ENCODE measurements at places on chromosomes 1 and 21. TPM values are rescaled to one million over a fixed set of nuclear protein-coding genes. Genes with fewer than 3 reads are reported as not detected.

DNA sequence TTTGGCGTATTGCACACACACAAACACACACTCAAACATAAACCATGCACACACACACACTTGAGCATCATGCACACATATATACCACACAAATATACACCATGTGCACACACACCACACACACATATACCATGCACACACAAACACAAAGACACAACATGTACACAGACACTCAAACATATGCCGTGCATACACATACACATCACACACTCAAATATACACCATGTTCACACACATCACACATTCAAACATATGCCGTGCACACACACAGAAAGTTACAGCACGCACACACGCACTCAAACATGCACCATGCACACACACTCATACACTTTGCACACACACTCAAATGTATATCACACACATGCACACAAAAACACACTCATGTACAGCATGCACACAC, 361.5 kb downstream of the CAMTA1 start:
- no peak for DNase-seq

DNA sequence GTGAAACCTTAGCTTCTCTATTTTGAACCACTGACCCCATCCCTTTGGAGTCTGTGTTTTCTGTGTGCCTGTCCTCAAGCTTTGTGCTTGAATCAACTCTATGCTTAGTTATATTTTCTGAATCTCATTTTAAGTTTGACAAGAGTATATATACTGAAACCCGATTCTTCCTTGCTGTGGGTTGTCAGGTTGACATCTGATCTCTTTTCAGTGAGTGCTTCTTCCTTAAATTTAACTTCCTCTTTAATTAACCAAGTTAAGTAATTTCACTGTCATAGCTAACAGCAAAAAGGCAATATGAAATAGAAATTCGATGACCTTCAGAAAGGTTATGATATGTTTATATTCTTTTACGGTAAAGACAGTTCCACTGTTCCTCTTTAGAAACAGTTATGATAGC, 69.4 kb downstream of the C1orf21 start:
- DNase-seq, result no peak

DNA sequence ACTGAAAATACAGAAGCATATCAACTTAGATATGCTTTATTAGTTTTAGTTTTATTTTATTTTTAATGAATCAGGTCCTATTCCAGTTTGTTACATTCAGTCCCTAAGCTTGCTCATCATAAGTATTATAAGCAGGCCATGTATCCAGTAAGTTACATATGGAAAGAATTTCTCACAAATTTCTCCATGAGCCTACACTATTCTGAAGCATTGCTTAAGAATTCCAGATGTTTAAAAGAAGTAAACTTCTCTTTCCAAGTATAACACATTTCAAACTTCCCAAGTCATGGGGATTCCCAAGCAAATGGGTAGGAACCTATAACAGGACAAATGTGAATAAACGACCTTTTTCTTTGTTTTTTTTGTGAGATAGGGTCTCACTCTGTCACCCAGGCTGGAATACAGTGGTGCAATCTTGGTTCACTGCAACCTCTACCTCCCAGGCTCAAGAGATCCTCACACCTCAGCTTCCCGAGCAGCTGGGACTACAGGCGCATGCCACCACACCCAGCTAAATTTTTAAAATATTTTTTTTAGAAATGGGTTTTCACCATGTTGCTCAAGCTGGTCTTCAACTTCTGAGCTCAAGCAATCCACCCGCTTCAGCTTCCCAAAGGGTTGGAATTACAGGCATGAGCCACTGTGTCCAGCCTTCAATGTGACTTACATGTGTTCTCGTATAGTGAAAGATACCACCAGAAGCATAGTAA, 39.0 kb downstream of the ST7L start:
- DNase-seq, result no peak

GRCh38 chr1:30740251-30741238, 17.0 kb downstream of the LAPTM5 start:
- no peak for DNase-seq

DNA sequence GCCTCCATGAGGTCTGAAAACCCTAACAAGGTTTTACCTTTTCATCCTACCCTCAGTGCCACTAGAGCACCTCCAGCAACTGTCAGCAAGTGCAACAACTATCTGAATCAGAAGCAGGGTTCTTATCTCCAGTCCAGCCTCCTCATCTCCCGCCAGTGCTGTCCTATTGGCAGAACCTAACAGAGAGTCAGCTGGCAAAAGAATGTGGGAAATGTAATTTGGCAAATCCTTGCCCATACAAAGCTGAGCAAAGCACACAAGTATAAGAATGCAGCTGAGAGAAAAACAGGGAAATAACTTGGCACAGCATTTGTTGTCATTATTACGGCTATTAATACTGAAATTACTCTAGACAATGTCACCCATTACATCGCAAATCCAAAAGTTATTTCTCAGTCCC, 124.2 kb downstream of the ATP6V1G3 start:
- no peak for DNase-seq

Gene SYNC
- 18.2 TPM for total RNA-seq

Gene SLAMF6
- 1.4 TPM for total RNA-seq

Gene SMIM1
- total RNA-seq, result 17.7 TPM

Gene AXDND1
- not detected for total RNA-seq

Gene KCNK1
- 9.7 TPM for total RNA-seq

Gene ADORA1
- total RNA-seq, result 47.3 TPM

Gene INKA2
- total RNA-seq, result 6.6 TPM
